GM04503 (cell line): ENCODE measurements at places on chromosomes 12 and 14.

DNA sequence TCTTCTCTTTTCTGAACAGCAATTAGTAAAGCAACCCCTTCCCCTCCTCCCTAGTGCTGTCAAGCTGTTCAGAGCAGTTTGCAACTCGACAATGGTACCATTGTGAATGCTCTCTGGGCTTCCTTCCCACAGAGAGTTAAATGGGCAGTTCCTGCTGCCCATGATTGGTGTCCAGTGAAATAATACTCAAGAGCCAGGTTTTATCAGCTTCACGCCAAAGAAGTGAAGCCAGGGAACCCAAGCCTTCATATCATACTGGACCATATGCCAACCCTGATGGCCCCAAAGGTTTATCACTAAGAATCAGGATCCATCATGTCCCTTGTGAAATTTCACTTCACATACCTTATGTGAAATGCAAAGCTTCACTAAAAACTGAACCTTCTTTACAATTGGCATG is 24.7 kb downstream of the INSM2 start:
- no peak for DNase-seq

- DNase-seq, result no peak
Measured at GRCh38 chr14:103894034-103894722, 34.1 kb upstream of the TDRD9 start.

DNA sequence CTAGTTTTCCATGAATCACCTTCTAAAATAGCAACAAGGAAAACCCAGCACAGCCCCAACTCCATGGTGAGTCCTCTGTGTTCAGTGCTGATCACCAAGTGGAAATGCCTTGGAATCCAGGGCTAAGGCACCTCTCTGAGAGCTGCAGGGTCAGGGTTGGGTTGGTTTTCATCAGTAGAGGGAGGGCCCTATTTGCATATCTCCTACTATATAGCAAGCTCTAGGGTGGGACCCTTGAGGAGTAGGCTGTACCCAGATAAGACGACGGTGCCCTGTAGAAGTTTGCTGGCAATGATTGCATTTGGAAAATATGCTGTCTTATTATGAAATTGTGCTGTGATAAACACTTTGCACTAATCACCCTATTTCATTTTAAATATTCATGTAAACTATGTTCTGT is 1011.8 kb downstream of the TMEM121 start:
- DNase-seq, result no peak

GRCh38 chr14:100086361-100086760 is 21.1 kb downstream of the EVL start:
- DNase-seq, result no peak

- no peak for DNase-seq
Measured at GRCh38 chr14:53955671-53956426, 776 bp downstream of the BMP4 start.

DNA sequence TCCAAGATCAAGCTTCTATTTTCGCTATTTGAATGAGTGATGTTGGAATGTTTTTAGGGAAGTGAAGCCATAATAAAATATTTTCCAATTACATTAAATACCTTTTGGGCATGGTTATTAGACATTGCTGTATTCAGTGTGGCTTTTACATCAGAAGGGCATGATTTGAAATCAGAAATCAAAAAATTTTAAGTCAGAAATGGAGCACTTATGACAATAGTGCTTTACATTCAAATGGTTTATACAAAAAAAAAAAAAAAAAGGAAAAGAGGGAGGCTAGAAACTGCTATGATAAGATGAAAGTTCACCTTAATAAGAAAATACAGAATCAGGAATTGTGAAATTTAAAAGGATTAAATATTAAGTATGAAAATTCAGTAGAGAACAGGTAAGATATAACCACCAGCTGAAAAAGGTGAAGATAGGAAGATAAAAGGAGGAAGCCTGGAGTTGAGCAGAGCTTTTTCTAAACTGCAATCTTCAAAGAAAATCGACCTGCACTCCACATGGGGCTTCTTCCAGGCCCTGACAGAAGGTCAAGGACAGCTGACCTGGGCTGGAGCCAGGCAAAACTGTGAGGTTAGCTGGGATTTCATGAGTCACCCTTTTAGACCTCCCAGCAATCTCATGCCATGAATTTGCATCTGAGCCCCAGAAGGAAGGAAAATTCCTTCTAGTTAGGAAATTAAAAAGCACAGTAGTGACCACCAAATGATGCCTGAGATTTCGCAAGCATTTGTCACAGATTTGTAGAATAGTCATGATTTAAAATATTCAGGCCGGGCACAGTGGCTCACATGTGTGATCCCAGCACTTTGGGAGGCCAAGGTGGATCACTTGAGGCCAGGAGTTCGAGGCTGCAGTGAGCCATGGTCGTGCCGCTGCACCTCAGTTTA is 23.4 kb upstream of the BMP4 start:
- DNase-seq, result peak; percentile 77

- no peak for DNase-seq
Measured at GRCh38 chr12:117724543-117724942, 244.2 kb downstream of the KSR2 start.

- DNase-seq, result no peak
Measured at GRCh38 chr14:97854918-97855317, 1057.7 kb downstream of the VRK1 start.

GRCh38 chr12:57370696-57371095 is 60.1 kb downstream of the R3HDM2 start:
- DNase-seq, result peak; percentile 54

DNA sequence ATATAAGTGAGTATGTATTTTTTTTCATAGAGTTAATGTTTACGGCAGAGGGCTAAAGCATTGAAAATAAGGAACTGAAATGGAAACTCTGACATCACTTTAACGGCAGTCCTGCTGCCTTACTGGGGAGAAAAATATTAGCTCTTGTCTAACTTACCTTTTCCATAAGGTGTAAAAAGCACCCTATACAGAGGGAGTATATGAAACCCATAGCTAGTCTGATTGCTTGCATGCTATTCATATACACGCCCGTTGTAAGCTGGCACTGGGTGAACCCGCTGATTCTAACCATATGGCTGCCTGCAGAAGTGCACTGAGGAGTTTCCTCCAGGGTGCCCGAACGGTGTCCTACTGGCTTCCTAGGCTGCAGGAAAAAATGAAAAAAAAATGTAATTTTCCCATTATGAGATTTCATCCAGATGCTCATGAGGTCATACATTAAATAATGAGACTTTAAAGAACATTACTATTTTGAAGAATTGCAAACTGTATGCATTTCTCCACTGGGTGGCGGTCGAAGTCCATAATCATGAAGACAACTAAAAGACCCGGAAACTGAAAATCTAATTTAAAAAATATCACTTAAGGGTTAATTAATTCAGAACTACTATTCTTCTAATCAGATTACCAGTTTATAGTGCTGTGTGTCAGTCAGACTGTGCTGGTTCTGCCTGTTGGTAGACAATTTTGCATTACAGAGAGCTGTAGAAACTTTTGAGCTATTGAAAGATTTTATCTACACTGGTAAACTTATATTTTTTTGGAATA is 144.7 kb downstream of the ALX1 start:
- no peak for DNase-seq

DNA sequence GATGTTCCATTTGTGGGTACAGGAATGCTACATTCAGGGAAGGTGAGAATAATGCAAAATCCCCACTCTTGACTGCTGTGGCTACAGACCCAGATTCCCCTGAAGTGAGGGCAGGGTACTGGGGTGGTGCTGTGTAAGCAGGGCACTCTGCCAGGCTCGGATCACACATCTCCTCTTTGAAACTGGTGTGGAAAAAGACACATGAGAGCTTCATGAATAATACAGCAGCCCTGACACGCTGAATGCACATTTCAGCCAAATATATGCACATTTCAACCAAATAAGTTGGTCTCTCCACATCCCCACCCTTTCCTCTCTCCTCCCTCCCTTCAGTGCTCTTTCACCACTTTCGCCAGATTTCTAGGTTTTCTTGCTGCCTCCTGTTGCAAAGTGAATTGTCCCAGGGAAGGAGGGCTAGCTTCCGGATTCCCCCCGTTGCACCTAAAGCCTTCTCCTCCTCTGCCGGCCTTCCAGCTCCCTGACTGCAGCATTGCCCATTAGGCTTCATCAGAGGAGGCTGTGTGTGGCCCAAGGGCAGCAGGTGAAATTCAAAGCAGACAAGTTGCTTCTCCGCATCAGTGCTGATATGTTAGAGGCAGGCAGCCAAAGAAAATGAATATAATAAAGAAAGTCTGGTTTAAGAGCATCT is 118.2 kb upstream of the TMCC3 start:
- no peak for DNase-seq

GRCh38 chr12:49367381-49368239 is at the start of gene SPATS2:
TSS of gene SPATS2 (plus strand) at chr12:49367462. CDS start at chr12:49461013, 93,551 bp downstream.
- no peak for DNase-seq

DNA sequence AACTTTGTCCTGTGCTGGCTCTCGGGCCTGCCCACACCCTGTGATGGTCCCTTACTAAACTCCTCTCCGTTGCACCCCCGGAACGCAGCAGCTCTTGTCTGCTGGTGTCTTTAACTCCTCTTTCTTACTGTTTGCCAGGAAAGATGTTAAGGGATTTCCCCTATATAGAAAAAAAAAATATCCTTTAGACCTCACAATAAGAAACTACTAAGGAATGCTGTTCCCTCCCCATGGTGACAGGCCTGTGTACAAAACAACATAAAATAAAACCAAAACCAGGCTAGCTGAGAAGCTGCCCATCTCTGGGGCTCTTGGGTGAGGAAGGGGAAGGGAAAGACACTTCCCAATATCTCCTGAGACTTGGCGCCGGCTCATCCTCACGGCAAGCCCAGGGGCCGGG is 95.4 kb downstream of the CHGA start:
- DNase-seq, result peak; percentile 37

- DNase-seq, result no peak
Measured at GRCh38 chr12:43884683-43885410, 49.0 kb downstream of the TMEM117 start.

- no peak for DNase-seq
Measured at GRCh38 chr12:26403601-26404000, 208.2 kb downstream of the SSPN start.

DNA sequence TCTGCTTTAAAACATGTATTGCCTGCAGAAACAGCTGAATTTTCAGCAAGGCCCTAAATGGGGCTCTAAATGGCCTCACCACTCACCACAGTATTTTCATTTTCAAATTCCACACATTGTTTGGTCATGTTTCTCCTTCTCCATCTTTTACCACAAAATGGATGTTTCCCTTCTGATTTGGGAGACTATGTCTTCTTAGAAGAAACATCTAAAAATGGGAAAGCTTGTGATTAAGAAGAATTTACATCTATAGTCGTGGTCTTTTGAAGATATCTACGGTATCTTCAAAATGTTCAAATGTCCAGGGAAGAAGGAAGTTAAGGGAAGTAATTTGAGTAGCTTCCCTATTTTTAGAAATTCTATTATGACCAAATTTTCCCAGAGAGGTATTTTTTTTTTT is 20.7 kb upstream of the TUBA1C start:
- peak; percentile 73 for DNase-seq

- no peak for DNase-seq
Measured at GRCh38 chr14:92641306-92641705, 107.1 kb downstream of the LGMN start.

- DNase-seq, result no peak
Measured at GRCh38 chr12:65122703-65123102, 1.6 kb upstream of the WIF1 start.

- DNase-seq, result no peak
Measured at GRCh38 chr12:5305886-5306545, 125.9 kb upstream of the NTF3 start.

GRCh38 chr12:119082496-119082895 is 96.2 kb upstream of the HSPB8 start:
- DNase-seq, result no peak

DNA sequence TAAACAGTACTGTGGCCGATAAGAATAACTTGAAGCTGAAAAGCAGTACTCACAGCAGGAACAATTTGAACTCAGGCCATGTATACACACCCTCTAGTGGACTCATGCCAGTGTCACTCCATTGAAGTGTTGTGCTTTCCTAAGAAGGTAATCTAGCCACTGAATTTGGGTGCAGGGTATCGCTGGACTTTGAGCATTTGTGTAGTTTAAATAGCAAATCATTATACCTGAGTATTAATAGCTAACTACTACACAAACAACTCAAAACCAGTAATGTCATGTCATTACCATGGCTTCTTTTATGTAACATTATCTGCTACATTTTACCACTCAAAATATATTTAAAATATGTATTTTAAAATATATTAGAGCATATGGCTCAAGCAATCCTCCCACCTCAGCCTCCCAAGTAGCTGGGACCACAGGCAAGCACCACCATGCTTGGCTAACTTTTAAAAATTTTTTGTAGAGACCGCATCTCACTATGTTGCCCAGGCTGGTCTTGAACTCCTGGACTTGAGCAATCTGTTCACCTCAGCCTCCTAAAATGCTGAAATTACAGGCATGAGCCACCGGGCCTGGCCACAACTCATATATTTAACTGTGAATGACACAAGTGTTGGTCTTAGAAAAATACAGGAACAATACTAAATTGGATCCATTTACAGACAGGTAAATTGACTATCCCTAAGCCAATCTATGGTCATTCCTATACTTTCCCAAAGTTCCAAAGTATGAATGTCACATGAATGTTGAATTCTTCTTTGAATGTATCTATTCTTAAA is 25.6 kb upstream of the ARID4A start:
- no peak for DNase-seq

GRCh38 chr12:12745576-12746211 is 28.5 kb downstream of the CDKN1B start:
- no peak for DNase-seq

- no peak for DNase-seq
Measured at GRCh38 chr12:16224196-16224595, 53.3 kb downstream of the SLC15A5 start.

DNA sequence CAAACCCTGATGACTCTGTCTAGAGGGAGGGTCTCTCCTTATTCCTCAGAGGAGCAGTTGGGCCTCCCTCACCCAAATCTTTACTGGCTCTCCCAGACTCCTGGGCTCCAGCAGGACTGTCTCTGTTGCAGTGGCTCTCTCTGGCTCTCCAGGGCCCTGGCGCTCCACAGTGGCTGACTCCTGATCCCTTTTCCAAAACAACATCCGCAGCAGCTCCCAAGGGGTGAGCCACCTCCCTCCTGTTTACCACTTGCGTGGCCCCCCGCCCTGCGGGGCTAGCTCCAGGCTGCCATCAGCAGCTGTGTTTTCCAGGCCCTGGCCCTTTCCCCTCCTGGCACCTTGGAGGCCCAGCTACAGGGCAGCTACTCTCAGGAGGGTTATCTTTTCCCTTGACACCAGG is 123.5 kb downstream of the CALM1 start:
- DNase-seq, result no peak

GRCh38 chr12:25859976-25860375 is 98.5 kb upstream of the RASSF8 start:
- DNase-seq, result no peak

DNA sequence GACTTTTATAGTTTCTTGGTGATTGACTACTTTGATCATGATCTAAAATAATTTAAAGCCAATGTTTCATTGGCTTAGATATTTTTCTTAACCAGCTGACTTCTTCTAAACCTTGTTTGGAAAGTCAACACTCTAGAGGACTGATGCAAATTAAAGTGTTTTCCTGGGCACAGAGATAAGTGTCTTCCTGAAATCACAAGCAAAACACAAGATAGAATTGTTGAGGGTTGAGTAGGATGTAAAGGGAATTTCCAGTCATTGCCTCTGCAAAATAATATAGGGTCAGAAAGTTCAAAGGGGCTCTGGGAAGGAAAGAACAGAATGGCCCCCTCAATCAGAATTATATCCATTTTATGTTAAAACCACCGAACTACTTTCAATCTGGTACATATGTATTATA is 156.3 kb upstream of the LRIG3 start:
- DNase-seq, result no peak

GRCh38 chr14:105255021-105255507 is 6.7 kb downstream of the BTBD6 start:
- DNase-seq, result peak; percentile 53
